ENCODE measurements at places on chromosomes 5 and 9.

- DNase-seq = no peak
Measured at GRCh38 chr9:121252104-121252851, 15.7 kb upstream of the GSN start.

GRCh38 chr9:21796768-21797167 is 5.7 kb upstream of the MTAP start:
- DNase-seq = no peak

DNA sequence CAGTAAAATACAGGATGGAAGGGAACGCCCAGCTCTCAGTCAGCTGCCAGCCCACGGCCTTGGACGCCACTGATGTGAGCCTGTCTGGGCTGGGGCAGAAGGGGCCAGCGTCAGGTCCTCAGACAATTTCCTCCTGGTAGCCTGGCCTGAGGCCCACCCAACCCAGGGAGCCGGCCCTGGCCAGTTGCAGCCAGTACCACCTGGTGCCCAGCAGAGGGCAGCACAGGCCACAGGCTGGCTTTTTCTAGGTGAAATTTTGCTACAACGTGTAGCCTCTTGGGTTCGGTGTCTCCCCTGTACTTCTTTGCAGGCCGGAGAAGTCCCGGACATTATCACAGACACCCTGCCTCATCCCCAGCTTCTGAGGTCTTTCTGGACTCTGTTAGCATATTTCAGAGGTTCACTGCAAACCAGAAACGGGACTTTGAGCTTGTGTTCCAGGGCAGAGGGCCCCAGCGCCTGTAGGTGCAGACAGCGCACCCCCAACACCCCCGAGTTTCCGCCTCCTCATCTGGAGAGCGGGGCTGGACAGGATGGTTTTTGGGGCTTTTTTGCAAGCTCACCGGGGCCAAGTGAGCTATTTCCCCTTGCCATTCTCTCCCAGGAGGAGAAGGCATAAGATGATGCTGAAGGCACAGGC is 45.9 kb upstream of the KCNMB1 start:
- no peak for DNase-seq

GRCh38 chr9:23648651-23649050 is 177.4 kb downstream of the ELAVL2 start:
- DNase-seq = no peak

DNA sequence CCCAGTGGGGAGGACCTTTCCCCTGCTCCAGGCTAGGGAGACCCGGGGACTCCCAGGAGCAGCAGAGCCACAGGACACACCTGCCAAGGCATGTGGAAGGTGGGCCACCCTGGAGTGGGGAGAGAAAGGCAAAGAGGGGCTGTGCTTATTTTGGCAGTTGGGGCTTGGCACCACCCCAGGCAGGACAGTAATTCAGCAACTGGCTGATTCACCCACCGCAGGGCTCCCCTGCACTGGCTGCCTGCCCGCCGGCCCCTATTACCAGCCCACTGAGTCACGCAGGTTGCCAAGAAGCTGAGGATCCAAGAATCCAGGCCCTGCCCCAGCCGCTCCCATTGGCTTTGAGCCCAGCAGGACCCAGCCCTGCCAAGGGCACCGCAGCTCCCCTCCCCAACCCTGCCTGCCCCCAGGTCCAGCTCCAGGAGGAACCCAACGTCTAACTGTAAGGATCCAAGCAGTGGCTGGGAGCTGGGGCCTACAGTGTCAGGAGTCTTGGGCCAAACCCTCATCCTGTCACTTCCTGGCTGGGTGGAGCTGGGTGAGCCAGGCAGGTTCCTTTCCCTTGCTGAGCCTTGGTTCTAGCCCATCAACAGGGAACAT is 14.2 kb upstream of the RALGDS start:
- DNase-seq = no peak

- no peak for DNase-seq
Measured at GRCh38 chr5:170104710-170105109, 987 bp upstream of the FOXI1 start.

- DNase-seq = no peak
Measured at GRCh38 chr9:4106081-4106759, 193.6 kb downstream of the GLIS3 start.

GRCh38 chr9:13487936-13488335 is 208.4 kb upstream of the MPDZ start:
- DNase-seq = no peak

GRCh38 chr9:122426723-122427122 is 51.0 kb downstream of the OR1J1 start:
- no peak for DNase-seq

DNA sequence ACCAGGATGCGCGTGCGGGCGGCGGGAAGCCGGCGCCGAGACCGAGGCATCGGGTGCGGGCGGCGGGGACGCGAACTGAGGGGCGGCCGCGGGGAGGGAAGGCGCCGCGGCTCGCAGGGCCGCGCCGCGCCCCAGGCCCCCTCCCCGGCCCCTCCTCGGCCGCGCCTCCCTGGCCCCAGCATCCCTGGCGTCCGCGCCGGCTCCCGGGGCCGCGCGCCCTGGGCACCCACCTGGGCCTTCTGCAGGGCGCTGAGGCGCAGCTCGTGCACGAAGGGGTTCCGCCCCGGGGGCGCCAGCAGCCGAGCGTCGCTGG is 324 bp downstream of the LPCAT1 start:
- DNase-seq = no peak

DNA sequence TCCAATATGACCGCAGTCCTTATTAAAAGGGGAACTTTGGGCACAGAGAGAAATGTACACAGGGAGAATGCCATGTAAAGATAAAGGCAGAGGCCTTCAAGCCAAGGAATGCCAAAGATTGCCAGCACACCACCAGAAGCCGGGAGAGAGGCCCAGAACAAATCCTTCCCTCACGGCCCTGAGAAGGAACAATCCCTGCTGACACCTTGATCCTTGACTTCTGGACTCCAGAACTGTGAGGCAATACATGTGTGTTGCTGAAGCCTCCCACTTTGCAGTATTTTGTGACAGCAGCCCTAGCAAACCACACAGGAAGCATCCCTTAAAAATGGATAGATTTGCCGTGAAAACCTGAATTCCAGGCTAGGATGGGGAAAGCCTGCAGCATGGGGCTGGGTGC is 80.0 kb downstream of the MAMDC2 start:
- DNase-seq = no peak

GRCh38 chr9:69494763-69495162 is 169.7 kb downstream of the ENTREP1 start:
- no peak for DNase-seq

DNA sequence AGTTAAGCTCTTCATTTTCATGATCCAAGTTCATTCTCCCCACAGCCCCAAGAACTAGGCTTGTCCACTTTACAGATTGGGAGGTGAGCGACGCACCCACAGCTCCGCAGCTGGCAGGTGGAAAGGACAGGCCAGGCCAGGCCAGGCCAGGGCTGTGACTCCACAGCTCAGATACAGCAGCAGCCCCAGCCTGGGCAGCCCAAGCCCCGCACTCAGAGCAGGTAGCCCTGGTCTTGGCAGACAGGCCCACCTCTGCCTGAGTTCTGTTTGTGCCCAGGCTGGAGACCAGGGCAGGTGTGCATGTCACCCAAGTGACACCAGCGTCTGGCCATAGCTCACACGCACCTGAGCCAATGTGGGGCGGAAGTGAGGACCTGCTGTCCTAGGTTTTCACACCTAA is 124.7 kb downstream of the WNK2 start:
- DNase-seq = no peak

GRCh38 chr5:118701791-118702190 is 286.6 kb downstream of the DTWD2 start:
- no peak for DNase-seq

GRCh38 chr5:66669086-66669861 is 73.1 kb downstream of the MAST4 start:
- no peak for DNase-seq

DNA sequence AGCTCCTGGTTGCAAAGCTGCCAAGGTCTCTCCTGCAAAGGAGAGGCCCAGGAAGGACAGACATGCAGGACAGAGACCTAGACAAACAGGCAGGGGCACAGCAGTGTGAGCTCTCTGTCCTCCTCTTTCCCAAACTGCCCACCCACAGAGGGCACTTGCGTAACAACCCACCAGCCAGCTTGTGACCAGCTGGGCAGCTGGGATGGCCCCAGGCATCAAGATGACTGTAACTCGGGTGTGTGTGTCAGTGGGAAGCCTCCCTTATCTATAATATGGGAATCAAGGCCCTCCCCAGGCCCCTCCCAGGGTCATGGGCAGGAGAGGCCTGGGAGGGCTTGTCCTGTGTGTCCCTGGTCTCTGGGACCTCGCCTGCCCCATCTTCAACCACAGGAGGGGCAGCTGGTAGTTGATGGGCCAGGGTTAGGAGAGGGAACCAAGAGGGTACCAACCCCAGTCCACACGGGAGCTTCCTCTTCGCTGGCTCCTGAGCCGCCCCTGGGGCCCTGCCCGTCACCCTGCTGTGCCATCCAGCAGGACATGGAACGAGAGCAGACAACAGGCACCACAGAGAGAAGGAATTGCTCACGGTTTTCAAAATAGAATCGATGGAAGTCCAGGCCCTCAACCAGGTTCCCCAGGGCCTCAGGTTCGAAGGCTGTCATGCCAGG is 37.9 kb downstream of the SLC6A7 start:
- DNase-seq = no peak

DNA sequence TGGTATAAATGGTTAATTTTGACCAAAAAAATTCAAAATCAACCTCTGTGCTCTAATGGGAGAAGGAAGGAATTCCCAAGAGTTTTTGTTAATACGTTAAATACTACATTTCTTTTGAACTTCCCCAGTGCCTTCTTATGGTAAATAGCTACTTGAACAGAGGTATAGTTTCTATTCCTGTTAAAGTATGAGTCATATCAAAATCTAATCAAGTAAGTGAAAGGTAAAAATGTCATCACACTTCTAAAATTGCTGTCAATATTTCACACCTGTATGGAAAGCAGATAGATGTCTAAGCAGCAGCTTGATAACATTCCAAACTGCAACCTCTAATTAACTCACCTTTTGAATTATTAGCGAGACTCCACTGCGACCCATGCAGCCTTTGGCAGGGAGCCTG is 214.1 kb upstream of the MEF2C start:
- DNase-seq = no peak

DNA sequence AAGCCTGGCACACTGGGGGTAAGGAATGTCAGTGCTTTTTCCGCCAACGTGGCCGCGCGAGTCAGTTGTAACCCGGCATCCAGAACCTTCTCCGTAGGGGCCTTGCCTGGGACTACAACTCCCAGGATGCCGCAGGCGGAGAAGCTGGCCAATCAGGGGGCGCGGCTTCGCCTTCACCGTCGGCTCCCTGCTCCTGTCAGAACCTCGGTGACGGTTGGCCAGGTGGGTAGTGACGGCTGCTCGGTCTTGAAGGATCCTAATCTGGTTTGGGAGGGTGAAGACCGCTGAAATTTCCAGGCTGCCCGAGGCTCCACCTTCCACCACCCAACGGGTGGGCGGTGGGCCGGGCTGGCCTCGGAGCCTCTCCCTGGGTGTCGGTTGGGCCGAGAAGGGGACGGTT is at the start of gene C5orf58:
C5orf58 (plus strand) TSS at position 200 of the 400 bp plus-strand sequence. CDS start 1,992 bp downstream, outside the sequence.
- no peak for DNase-seq

DNA sequence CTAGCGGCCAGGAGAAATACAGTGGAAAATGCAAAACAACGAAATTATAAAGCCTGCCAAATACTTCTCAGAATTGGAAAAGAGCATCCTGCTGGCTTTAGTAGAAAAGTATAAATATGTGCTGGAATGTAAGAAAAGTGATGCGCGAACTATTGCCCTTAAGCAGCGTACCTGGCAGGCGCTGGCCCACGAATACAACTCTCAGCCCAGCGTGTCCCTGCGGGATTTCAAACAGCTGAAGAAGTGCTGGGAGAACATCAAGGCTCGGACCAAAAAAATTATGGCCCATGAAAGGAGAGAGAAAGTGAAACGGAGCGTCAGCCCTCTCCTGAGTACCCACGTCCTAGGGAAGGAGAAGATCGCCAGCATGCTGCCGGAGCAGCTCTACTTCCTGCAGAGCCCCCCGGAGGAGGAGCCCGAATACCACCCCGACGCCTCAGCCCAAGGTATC is 15.0 kb downstream of the MSANTD3 start:
- DNase-seq = no peak

- no peak for DNase-seq
Measured at GRCh38 chr5:86971034-86971571, 296.6 kb upstream of the RASA1 start.

DNA sequence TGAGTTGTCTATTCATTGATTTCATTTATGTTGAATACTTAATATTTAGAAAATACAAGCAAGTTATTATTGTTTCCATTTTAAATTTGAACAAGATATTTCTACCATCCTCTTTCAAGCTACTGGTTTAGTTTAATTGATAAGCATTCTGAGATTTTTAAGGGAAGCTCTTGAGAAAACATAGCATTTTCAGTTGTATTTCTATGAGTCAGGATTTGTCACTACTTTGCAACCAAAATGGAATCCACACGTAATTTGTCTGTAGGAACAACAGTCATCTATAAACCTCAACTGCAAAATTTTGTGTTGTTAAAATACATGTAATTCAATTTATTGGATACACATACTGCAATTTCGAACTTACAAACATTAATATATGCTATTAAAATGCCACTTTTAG is 74.0 kb downstream of the PRR16 start:
- DNase-seq = no peak

- DNase-seq = no peak
Measured at GRCh38 chr9:99866398-99866797, 40.1 kb upstream of the STX17 start.

GRCh38 chr5:72314571-72315172 is 5.4 kb downstream of the MRPS27 start:
- DNase-seq = no peak

- DNase-seq = no peak
Measured at GRCh38 chr9:134063088-134063570, 4.7 kb downstream of the BRD3 start.

DNA sequence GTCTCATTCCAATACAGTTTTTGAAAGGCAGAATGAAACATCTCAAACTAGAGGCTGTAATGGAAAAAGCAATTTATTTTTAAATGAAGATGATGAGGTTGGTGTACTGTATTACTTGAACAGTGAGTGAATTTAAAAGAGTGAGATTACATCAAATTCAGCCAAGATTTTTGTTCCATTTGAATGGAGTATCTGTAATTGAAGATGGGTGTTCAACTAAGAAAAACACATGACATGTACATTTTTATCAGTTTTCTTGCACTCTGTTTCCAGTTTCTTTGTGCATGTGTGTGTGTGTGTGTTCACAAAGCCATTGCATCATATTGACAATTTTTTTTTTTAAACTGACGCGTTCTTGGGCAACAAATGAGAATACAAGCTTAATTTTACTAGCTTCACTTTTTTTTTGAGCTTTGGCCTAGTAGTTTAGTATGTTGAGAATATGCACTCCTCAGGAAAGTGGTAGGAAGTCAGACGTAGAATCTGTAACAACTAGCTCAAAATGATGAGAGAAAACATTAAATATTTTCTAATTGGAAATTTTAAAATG is 243.5 kb downstream of the MAST4 start:
- DNase-seq = no peak

GRCh38 chr9:5578018-5578697 is 50.7 kb upstream of the RIC1 start:
- DNase-seq = no peak

DNA sequence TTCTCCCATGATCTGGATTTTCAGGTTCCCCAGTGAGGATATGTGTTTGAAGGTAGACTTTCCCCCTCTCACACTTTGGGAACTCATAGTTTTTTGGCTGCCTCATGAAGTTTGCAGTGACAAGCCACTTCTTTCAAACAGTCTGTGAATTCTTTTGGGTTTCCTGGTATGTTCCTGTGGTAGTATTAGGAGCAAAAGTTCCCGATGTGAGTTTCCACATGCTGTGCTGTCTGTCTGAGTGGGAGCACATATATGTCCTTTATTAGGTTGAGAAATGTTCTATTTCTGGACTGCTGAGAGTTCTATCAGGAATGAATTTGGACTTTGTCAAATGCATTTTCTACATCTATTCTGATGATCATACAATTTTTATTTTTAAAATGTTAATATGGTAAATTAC is 273.2 kb upstream of the TARS1 start:
- DNase-seq = no peak

GRCh38 chr5:134136221-134136631 is 21.7 kb downstream of the TCF7 start:
- DNase-seq = no peak

All from cortex of kidney (tissue), 1 donor.